ENCODE measurements at places on chromosomes 5 and 9.
A peak's percentile ranks its signal among the peaks of the same experiment; 100 is the strongest.

DNA sequence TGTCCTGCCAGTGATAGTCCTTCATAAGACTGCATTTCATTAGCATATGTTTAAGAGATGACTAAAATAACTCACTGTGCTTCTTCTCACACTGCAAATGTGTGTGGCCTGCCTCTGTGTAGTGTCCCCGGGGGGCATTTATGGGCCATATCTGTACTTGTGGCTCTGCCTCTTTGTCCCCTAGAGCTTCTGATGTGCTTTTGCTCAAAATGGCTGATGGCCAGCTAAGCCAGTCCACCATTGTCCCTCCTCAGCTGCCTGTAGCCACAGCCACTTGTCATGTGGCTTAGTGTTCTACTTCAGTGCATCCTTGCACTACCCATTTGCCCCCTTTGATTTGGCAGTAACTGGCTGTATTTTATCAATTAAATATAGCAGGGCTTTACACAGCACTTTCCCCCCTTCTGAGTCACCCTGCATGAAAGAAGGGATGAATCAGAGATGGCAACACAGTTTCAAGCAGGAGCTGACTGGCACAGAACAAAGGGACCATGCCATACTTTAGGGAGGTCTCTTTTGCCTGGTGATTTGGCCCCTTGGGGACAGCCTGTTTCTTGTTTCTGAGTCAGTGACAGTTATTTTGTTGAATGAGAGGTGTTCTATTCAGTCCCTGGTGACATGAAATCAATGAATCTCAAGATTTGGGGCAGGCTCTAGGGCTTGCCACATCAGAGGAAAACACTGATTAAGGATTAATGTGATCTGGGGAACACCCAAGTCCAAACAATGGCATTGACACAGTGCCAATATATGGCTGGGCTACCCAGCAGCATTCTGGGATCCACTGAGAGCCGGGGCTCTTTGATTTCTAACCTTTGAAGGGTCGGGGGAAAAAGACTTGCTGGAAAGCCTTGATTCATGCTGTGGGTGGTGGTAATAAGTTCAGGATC is 245.5 kb downstream of the SMARCA2 start:
- no peak for DNase-seq

DNA sequence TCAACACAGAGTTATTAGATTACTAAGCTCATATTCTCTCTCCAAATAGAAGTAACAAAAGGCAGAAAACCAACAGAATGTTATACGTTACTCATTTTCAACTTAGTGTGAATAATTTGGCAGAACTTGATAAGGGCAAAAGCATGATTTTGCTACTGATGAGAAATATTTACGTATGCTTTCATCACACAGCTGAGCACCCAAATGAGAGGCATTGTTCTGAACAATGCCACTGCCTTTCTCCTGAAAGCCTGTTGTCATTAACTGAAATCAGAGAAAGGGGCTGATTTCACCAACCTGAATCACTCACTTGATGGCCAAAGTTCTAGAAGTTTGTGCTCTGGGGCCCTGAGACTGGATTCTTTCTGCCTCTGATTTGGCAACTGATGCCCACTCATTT is 367.5 kb upstream of the PTGER4 start:
- DNase-seq: no peak

DNA sequence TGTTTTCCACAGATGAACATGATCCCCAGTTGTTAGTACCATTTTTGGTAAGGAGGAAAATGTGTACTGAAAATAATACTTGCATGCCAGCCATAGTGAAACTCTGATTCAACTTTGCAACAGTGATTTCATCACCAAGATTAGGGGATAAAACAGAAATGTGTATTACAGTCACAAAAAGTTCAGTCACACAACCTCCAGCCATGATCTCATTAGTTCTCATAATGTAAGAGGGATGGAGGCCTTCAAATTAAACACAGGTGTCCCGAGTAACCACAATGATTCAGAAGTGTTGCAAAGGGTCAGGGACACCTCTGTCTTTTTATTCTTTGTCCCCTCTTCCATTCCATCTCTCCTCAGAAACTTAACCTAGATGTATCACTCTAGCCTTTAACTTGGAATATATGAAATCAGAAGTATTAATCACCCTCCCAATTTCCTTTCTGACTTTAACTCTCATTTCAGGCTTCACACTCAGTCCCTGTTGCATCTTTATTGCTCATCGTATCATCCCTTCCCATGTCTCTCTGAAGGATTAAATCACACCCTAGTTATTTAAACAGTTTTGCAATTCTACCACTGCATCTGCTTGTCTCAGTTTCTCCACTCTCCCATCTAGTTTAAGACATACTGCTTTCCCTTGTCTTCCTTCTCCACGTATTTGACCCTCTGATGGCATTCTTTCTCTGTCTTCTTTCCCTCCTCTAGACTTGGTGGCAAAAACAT is 291.2 kb downstream of the ADAMTS6 start:
- no peak for DNase-seq

DNA sequence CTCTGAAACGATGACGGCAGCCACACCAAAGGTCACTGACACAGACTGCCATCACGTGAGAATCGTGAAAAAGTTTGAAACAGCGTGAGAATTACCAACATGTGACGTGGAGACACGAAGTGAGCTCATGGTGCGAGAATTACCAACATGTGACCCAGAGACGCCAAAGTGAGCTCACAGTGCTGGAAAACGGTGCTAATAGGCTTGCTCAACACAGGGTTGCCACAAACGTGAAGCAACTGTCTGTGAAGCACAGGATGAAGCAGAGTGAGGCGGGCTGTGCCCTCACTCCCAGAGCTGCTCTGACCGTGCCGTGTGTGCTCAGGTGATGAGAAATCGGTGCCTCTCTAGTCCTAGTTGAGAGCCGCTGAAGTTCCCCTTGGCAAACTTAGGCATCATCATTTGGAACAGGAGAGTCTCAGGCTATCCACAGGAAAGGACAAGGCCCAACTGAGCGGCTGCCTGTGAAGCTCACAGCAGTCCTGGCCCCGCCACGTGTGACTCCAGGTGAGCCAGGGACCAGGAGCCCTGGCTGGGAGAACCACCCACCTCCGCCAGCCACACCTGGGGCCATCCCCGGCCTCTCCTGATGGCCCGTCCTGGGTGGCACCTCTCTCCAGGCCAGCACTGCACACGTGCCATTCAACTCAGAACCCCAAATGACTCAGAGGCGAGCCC is 29.8 kb upstream of the SLC6A3 start:
- DNase-seq: no peak

DNA sequence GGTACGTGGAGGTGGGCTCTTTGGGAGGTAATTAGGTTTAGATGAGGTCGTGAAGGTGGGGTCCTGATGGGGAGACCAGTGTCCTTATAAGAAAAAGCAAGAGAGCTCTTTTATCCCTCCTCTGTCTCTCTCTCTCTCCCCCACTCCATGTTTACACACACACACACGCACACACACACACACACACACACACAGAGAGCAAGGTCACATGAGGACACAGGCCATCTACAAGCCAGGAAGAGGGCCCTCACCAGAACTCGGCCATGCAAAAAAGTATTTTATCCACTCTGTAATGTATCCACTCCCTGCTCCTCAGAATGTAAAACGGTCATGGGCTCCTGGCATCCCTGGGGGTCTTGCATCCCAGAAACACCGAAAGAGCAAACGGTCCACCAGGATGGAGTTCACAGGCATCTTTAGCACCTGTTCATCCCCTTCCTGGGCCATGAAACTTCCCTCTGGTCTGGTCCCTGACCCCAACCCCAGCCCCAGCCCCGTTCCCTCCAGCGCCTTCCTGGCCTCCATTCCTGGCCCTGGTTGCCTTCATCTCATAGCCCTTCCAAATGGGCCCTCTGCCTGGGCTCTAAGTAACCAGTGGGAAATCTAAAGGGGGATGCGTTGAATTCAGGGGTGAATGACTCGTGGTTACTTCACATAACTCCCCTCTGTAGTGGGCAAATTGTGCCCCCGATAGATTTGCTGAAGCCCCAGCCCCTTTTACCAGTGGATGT is 88.8 kb downstream of the NSUN2 start:
- DNase-seq: no peak

DNA sequence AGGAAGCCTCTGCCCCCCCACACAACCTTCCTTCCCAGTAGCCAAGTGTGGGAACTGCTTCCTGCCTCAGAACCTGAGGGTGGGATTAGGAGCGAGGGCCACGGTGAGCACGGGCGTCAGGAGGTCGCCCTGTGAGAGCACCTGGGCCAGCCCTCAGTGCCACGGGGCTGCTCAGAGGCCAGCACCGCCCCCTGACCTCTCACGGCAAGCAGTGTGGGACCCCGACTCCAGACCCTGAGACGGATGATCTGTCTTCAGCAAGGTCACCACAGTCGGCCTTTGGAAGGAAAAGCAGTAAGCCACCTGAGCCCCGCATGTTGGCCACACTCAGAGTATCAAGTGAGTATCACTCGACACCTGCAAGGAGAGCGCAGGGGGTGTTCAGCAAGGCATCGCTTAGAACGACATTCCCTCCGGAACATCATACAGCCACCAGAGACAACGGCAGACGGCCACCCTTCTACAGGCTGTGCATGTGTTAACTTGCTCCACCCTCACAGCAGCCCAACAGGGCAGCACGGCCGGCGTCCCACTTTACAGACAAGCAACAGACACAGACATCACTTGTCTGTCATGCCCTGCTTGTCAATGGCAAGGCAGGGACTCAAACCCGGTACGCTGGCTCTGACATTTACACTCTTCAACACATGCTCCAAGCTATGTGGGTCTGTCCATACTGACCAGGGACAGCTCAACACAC is 50.2 kb downstream of the IPPK start:
- DNase-seq: no peak

GRCh38 chr5:6606884-6607558 is 25.8 kb downstream of the NSUN2 start:
- no peak for DNase-seq

DNA sequence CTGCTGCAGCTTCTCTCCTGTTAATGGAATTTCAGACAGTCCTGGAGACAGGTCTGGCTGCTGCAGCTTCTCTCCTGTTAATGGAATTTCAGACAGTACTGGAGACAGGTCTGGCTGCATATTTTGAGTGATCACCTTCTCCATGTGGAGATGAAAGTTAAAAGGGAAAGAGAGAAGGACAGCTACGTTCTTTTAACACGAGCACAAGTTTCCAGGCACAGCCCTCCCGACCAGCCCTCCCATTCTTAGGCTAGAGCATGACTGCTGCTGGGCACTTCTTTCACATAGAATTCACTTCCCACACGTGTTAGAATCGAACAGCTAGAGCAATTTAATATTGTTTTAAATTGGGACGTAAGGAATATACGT is 133.3 kb upstream of the DMRT1 start:
- peak; percentile 15 for DNase-seq

DNA sequence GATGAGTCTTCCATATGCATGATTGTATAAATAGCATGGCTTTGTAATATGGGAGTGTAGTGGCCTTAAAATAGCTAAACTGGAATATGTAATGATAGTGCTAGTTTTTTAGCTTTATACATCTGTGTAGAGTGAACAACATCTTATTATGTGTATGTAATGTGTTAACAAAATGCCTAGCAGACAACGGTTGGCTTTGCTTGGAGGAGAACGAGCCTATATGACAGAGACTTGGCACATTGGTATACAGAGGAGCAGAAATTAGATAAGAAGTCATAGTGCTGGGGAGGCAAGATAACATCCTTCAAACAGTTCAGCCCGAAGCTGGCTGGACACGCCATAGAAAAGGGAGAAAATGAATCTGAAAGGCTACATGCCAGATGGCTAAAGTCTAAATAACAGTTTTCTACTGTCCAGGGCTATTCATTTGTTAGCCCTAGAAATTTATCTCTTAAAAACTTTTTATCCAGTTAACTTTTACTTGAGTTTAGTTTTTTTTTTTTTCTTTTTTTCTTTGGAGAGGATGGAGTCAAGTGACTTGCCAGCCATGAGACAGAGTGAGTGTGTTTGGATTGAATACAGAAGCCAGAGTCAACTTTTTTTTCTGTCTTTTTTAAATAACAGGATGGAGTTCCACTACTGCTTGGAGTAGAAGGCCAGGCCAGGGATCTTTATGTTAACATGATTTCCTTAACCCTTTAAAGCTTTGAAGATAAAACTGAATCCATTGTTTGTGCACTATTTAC is 214.4 kb upstream of the ACTBL2 start:
- no peak for DNase-seq

DNA sequence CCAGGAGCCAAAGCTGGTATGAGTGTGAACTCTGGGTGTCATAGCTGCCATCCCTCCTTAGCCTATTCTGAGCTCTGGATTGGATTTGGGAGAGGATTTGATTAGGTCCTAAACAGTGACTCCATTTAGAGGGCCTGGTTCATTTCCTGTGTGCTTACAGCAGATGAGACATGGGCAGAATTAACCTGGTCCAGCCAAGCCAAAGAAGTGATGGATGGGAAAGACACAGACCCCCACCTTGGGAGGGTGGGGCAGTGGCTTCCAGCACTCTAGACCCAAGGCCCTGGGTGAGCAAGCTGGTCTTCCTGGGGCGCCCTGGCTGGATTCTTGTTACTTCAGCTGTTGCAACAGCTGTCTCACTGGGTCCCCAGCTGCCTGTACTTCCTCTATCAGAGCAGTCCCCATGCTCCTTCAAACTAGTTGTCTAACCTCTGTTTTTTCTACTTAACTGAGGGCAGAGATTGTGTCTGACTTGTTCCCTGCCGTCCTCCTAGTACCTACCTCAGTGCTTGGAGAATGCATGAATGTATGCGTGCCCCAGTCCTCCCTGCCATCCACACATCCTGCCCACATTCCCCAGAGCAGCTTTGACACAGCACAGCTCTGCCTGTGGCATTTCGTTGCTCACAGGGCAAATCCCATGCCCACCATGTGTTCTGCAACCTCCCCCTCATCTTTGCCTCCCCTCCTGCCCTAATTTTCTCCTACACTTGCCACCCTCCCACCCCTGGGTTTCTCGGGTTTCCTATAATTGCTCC is 115.9 kb downstream of the RGS3 start:
- no peak for DNase-seq

DNA sequence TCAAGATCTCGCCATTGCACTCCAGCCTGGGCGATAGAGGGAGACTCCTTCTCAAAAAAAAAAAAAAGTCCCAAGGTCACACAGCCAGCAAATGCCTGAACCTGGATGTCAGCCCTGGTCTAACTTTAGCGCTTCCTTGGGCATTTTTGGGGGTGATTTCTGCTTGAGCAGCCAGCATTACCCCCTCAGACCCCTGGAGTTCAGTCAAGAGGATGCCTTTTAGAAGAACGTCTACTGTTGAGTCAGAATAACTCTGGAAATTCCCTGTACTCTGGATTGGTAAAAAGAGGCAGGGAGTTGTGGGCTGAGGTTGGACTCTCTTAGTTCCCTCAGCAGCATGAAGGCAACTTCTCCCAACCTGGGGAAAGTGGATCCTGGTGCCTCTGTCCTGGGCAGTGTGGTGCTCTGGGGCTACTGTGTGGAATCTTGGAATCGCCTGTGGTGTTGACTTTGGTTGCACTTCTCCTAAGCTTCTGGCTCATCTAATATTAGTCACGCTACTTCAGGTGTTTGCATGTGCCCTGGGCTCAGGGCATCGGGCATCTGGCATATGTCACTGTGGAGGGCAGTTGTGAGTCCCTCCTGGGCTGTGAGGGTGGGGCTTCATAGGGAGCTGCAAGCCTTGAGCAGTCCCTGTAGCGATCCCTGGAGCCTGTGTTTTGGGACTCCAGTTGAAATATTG is 32.2 kb downstream of the STXBP1 start:
- DNase-seq: no peak

DNA sequence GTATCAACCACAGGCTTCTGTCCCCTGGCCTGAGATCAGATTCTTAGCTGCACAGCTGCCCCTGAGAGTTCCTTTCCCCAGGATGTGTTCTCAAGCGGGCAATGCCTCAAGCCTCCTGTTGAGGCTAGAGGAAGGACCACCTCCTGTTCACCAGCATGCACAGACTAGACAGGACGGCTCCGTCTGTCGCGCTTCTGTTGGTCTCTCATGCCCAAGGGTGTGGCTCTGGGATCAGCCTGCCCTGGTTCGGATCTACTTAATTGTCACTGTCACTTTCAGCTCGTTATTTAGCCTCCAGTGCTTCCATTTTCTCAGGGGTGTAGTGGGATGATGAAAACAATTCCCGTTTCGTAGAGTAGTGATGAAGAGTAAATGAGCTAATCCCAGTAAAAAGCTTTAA is 103.1 kb downstream of the KCNIP1 start:
- no peak for DNase-seq

Data from hematopoietic multipotent progenitor cell treated with erythropoietin and hydrocortisone succinate and interleukin-3 and kit ligand, for 15 days (in vitro differentiated cells).